ENCODE measurements at places on chromosomes 7 and 10.

GRCh38 chr10:101124933-101125332 is 6.2 kb upstream of the TLX1 start:
- DNase-seq: no peak

DNA sequence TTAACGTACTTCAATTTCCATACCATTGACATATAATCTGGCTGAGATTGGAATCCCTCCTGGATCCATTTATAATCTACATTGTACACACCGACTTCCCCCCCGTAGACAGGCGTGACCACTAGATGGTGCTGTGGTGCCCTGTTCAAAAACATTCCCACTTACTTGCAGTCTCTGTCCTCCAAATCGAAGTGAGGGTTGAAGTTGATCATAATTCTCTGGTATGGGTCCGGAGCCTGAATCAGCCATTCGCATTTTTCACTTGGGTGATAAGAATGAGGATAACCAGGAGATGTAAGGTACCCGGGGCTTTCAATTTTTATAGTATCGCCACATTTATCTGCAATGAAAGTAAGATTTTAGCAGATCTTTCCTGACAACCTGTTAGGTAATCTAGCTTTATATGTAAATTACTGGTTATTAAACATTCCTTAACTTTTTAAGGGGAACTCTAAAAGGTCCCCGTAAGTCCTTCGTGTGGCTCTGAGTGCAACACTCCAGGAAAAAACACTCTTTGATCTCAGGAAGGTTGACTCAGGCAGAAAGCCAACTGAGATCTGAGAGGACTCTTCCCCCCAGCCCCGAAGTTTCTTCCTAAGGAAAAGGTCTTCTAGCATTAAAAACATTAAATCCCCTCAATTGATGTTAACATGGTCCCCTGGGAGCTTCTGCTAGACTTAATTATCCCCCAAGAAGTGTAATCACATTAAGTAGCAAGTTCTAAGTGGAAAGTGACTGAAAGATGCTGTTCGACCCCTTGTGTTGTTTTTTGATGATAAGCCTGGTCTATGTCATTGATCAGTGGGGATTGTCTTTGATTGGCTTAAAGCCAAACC is 3.7 kb downstream of the NRP1 start:
- peak; percentile 62 for DNase-seq

- peak; percentile 79 for DNase-seq
These were observed 91.5 kb downstream of the ARID5B start for GRCh38 chr10:61992671-61993668.

- no peak for DNase-seq
These were observed 94.5 kb downstream of the KIF20B start for GRCh38 chr10:89795840-89796239.

GRCh38 chr10:29517352-29517923 is 117.3 kb downstream of the SVIL start:
- no peak for DNase-seq

DNA sequence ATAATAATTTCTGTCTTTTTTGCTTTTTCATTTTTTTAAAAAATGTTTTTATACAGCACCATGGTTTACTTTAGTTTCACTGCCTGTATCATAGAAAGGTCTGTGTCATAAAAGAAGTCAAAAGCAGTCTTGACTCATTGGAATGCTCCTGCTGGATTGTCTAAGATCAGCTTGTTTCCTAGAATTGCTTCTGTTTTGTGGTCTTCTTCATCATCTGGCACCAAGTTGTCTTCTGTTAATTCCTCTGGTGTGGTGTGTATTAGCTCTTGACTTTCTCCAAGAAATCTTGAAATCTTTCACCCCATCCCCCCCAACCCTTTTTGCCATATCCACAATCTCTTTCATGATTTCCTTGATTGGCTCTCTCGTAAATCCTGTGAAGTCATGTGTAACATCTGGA is 250.3 kb upstream of the CXCL12 start:
- no peak for DNase-seq
